Kasumi-1 (cell line): ENCODE measurements at places on chromosomes 4 and X.

GRCh38 chr4:60223208-60223923 lies 976.8 kb upstream of the ADGRL3 start:
- no peak for DNase-seq

- no peak for DNase-seq
Observed at GRCh38 chrX:20685652-20686051, 418.9 kb upstream of the RPS6KA3 start.

DNA sequence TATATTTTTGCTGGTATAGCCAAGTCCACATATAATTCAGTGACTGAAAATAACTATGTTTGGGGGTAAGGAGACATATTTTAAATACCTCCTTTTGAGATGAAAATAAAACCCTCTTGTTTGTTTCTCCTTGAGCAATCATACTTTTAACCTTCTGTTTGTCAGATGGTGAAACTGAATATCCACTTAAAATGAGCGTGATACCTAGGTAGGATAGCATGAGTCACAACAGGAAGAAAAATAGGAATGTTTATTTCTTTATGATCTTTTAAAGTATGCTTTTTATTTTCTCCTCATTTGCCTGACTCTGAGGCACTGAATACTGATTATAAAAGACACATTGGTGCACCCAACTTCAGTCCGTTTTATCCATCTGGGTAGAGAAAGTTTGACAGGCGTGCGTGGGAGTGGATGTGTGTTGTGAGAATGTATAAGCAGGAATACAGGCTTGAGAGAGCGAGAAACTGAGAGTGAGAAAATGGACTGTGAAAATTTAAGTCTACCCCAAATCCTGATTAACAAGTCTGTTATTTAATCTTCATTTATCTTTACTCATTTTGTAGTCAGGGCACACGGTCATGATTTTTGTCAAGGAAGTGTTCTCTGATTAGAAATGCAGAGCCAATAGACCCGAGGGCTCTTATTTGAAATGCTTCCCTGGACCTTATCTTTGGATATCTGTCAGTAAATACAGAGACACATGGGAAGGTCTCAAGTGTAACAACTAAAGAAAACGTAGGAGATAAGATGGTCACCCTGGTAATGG lies 62.1 kb upstream of the ANTXR2 start:
- no peak for DNase-seq

GRCh38 chr4:152780267-152780778 lies 569 bp downstream of the ARFIP1 start:
- peak; percentile 66 for DNase-seq

GRCh38 chr4:99723612-99724011 lies 66.0 kb upstream of the C4orf54 start:
- no peak for DNase-seq

DNA sequence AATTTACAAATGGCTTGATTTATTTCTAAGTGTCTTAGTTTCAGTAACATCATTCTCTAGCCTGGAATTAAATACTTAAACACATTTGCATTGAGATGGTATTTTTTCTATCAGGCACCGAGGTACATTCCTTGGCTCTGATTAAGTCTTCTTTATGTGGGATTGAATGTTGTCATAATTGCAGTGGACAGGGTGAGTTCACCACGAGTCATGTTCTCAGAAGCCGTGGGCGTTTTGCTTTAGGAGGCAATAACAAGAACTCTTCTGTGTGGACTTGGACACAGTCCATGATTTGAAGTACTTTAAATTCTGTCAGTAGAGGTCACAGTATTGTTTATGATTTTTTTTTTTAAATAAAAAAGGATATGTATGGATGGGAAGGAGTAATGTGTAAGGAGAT lies 57.1 kb upstream of the EFHC2 start:
- DNase-seq = no peak

DNA sequence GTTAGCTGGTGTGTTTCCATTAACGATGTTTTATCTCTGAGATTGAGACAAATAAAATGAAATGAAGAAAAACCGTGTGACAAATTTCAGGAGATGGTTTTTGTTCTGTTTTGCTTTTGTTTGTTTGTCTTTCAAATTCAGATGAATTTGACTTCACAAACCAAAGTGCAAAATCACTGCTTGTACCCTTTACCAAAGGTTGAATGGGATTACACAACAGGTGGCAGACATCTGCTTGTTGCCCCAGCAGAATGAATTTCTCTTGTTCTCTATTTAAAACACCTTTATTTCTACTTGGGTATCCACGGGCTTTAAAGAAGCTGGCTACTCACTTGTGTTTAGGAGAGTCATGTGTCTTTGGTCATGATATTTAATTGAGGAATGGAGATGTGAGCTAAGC lies 239.7 kb upstream of the CLNK start:
- DNase-seq = no peak

- no peak for DNase-seq
Observed at GRCh38 chr4:76307660-76308014, 1.1 kb downstream of the STBD1 start.

DNA sequence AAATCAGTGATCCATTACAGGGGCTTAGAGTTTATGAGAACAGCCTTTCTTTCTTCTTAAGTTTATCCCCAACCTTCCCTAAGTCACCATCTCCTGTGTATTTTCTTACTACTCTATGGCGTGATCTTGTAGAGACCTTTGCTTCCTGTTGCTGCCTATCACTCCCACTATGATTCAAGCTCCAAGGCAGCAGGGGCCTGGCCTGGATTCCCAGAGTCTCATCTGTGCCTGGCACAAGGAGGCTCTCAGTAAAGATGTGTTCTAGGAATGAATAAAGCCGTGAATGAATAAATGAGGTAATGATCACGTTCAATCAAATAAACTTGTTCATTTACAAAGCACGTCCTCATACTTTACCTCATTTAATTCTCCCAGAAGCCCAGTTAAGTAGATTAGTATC lies 45.4 kb downstream of the CC2D2A start:
- no peak for DNase-seq

DNA sequence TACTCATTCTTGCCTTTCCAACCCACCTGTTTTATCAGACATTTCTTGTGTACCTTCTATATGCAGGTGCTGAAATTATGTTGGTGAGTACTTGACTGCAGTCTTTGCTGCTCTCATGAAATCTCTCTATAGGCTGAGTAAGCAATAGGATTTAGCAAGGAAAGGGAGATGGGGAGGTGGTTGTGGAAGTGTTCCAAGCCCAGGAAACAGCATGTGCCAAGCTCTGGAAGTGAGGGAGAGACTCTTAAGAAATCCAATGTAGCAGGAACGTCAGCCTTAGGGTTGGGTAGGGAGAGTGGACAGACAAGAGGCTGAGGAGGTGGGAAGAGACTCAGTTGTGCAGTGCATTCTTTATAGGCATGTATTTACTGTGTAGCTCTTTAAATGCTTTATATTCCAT lies 5.6 kb downstream of the SEPTIN11 start:
- DNase-seq = no peak

DNA sequence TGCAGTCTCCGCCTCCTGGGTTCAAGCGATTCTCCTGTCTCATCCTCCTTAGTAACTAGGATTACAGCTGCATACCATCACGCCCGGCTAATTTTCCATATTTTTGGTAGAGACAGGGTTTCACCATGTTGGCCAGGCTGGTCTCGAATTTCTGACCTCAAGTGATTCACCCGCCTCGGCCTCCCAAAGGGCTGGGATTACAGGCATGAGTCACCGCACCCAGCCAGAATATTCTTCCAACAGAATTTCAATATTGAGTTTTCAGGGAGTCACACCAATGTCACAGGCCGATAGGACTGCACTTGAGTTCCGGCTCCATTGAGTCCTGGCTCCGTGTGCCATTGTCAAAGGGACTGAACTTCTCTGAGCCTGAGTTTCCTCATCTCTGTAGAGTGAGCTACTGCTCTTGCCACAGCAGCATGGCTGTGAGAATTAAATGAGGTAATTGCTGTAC lies 82.9 kb downstream of the CLCN4 start:
- no peak for DNase-seq

- peak; percentile 30 for DNase-seq
Observed at GRCh38 chrX:102835504-102836146, 101.4 kb upstream of the RAB40AL start.

- no peak for DNase-seq
Observed at GRCh38 chrX:151923648-151924047, 11.0 kb downstream of the MAGEA4 start.

DNA sequence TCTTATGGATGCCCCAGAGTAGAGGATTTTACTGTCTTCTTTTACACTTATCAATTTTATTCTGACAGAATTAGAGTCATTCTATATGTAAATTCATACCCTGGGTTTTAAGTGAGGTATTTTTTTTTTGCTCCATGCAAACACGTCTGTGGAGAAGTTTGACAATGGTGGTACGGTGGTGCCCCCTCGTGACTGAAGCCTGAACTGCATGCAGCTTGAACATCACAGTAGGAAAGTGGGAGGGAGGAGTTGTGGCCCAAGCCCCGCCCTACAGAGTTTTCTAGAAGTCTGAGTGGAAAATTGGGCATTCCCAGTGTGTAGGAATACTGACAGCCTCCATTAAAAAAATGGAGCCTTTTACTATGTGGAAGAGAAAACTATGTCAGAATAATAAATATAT lies 73.3 kb upstream of the RAB40AL start:
- peak; percentile 61 for DNase-seq

DNA sequence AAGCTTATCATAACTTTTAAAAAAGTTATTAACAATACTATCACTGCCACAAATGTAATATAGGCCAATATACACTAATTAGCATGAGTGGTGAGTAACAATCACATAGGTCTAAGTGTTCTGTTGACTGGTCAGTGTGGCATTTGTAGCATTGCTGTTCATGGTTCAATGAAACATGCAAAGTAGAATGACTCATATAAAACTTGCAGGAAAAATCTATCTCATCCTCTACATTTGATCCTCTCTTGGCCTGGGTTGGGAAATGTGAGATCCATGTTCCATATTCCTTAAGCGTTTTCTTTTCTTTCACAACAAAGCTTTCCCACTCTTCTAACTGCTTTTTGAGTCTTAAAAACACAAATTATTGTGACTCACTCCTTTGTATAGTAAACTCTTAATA lies 1418.7 kb downstream of the FSTL5 start:
- DNase-seq = no peak
